ENCODE measurements at places on chromosomes 2 and 18.
A peak's percentile ranks its signal among the peaks of the same experiment; 100 is the strongest.

GRCh38 chr2:31057691-31058090 is 80.5 kb downstream of the GALNT14 start:
- no peak for DNase-seq

GRCh38 chr18:56188529-56189275 is 449.7 kb downstream of the TXNL1 start:
- DNase-seq: no peak

DNA sequence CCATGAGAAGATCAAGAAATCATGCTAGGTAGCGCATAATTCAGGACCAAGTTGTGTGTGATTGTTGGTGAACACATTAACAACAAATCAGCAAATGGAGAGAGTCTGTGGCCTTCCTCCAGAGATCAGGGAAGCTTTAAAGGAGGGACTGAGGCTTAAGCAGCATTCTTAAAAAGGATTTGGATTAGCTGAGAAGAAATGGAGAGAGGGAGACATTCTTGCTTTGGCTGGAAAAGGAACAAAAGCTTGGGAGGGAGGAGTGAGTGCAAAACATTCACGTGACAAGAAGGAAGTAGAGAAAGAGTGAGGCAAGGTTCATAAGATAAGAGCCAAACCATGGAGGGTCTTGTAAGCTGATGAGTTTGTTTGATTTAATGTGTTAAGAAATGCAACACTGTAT is 75.6 kb downstream of the SRD5A2 start:
- DNase-seq: no peak

GRCh38 chr18:22173221-22173927 is 4.0 kb downstream of the GATA6 start:
- DNase-seq: no peak

DNA sequence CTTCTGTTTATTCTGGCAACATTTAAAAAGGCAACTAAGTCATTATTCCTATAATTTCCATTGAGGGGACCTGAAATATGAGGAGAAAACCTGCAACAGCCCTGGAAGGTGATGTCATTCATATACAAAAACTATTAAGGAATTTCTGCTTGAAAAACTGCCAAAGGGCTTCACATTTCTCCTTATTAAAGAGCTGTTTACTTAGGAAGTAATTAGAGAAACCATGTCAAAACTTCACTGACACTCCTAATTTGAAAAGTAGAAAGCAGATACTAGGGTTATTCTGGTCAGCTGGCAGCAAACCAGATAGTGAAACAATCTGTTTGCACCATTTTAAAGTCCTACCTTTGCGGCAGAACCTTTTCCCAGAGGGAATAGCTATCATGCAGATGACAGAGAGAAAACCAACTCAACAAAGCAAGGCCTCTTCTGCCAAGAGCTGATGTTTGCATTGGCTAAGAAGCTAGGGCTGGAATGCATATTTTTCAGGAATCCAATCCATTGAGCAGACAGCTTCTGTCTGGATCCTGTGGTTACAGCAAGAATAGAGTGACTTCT is 592.2 kb upstream of the SYT4 start:
- DNase-seq: no peak

DNA sequence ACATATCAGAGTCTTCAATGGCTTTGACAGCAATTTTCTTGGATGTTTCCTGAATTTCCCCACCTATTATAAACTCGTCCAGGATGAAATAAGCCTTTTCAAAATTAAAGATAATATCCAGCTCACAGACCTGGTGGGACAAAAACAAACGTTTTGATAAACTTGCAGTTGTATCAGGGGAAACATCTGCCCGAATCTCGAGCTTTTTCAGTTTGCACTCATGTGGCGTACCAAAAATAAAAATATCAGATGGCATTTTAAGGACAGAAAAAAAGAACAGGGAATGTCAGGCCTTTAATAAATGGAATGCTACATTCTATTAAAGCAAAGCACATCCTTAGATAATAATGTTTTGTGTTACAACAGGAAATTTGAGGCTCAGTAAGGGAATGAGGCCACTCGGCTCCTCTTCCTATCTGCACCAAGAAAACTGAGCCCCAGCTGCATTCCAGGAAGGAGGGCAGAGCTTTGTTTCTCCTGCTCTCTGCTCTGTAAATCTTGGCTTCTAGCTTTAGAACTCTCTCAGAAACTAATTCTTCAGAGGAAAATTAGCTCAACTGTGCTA is 72.1 kb downstream of the AP1S3 start:
- no peak for DNase-seq

DNA sequence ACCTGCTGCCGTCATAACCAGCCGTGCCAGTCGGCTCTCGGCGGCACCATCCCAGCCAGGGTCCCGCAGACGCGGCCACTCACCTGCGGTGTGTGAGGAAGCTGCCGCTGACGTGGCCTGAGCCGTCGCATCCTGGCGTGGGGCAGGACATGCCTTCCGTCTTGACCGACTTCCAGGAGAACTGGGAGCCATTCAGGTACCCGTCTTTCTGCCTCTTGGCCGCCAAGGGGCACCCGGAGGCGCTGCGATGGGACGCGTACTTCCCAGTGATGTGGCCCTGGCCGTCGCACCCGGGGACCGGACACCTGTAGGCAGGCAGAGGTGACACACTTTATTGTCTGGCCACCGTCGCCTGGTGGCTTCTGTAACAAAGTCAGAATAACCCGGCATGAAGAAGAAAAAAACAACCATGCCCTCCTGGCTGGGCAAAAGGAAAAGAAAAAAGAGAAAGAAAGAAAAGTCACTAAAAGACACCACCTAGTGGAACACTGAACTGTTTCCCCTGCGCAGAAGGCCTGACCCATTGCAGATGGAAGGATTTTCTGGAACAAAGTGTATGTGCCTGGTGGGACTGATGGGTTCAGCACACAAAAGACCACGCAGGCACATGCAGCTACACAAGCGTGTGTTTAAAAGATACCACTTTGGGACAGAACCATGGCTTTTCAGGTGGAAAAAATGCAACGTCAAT is 94.9 kb upstream of the PXDN start:
- DNase-seq: no peak

GRCh38 chr18:4077204-4077603 is 377.9 kb downstream of the DLGAP1 start:
- no peak for DNase-seq

- no peak for DNase-seq
These were observed 13.7 kb downstream of the TET3 start for GRCh38 chr2:73998451-73998850.

DNA sequence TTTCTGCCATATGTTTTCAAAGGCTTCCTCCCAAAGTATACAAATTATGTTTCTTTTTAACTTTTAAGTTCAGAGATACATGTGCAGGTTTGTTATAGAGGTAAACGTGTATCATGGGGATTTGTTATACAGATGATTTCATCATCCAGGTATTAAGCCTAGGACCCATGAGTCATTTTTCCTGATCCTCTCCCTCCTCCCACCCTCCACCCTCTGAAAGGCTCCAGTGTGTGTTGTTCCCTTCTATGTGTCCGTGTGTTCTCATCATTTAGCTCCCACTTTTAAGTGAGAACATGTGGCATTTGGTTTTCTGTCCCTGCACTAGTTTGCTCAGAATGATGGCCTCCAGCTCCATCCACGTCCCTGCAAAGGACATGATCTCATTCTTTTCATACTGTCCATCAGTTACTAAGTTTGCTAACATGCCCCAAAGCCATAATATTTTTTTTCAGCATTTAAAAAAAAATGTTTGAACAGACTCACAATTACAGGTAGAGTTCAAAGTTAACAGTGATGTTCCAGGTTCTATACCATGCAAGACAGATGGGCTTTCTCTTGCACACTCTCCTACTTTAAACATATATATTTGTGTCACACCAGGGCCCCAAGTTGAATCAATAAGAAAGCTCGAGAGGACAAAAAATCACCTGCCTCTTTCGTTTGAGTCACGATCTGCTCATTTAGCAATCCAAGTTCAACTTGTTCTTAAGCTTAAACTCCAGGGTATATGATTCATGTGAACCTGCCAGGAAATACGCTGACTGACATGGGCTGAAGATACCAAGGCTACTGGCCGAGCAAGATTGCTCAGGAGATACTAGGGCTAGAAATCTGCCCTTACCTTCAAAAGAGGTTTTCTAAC is 77.6 kb downstream of the AP1S3 start:
- DNase-seq: no peak

DNA sequence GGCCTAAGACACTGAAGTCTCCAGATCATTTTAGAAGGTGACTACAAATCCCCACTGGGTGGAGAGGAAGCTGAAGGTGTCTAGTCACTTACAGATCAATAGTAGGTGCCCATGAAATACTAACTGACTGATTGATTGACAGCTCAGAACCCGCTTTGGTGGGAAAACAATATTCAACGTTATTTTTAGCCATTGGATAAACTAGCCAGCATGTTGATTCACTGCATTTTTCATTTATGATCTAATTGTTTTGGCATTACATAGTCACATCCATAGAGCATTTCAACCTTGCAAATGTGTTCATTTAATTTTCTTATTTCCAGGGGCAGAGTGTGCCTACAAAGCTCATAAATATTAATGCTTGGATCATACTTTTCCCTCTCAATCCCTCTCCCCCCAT is 162.3 kb downstream of the MREG start:
- DNase-seq: no peak

- DNase-seq: no peak
These were observed 162.4 kb downstream of the SMAD7 start for GRCh38 chr18:48788373-48788772.

GRCh38 chr2:232389327-232389726 is 10.8 kb downstream of the ALPP start:
- DNase-seq: peak; percentile 46

- DNase-seq: no peak
These were observed 101.2 kb downstream of the ZNF236 start for GRCh38 chr18:76923485-76924085.

DNA sequence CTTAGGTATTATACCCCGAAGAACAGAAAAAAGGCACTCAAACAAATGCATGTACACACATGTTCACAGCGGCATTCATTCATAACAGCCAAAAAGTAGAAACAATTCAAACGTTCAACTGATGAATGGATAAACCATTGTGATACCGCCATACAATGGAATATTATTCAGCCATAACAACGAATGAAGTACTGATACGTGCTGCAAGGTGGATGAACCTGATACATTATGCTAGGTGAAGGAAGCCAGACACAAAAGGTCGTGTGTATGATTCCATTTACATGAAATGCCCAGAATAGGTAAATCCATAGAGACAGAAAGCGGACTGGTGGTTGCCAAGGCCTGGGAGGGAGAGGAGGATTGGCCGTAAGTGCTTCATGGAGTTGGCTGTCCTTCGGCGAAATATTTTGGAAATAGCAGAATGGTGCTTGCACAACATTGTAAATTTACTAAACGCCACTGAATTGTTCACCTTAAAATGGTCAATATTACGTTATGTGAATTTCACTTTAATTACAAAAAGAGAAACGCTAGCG is 750 bp upstream of the RMP24 start:
- DNase-seq: no peak

- no peak for DNase-seq
These were observed 43.0 kb downstream of the TNFRSF11A start for GRCh38 chr18:62368100-62368499.

GRCh38 chr18:9337873-9338272 is 3.3 kb downstream of the TWSG1 start:
- DNase-seq: no peak

DNA sequence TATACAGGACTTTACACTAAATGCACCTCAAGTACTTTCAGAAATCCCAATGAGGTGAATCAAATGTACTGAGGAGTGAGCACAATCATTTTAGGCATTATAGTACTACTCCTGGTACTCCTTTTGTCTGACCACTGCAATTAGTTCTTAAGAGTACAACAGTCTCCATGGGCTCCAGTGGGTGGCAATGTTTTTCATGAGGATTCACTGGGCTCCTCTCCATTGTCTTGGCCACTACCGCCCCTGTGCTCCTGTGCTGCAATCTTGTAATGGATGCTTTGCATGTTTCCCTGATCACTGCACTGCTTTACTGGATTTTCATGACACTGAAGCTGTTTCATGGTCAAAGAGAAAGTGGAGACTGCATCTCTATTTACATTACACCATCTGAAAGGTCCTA is 268.5 kb upstream of the ZSWIM2 start:
- DNase-seq: no peak

GRCh38 chr2:11305338-11305737 is 39.1 kb downstream of the ROCK2 start:
- DNase-seq: no peak

GRCh38 chr2:145623136-145623535 is 1103.2 kb upstream of the ZEB2 start:
- DNase-seq: no peak

GRCh38 chr2:144507441-144508171 is 12.3 kb downstream of the ZEB2 start:
- no peak for DNase-seq

GRCh38 chr18:48270929-48271328 is 138.3 kb downstream of the ZBTB7C start:
- no peak for DNase-seq

- DNase-seq: no peak
These were observed 949 bp downstream of the MYOM1 start for GRCh38 chr18:3218819-3219218.

DNA sequence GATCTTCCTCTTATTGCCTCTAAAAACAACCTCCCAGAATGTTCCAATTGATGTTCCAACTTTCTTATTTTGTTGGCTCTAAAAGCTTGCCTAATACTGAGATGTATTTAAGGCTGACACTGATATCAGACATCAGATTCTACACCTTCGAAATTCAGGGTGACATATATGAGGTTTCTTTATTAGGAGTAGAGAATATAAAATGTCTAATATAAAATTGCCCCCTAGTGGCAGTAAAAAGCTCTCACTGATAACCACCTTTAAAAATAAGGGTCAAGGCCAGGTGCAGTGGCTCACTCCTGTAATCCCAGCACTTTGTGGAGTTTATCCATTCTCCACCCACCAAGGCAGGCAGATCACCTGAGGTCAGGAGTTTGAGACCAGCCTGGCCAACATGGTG is 789.7 kb upstream of the SLC39A10 start:
- no peak for DNase-seq

DNA sequence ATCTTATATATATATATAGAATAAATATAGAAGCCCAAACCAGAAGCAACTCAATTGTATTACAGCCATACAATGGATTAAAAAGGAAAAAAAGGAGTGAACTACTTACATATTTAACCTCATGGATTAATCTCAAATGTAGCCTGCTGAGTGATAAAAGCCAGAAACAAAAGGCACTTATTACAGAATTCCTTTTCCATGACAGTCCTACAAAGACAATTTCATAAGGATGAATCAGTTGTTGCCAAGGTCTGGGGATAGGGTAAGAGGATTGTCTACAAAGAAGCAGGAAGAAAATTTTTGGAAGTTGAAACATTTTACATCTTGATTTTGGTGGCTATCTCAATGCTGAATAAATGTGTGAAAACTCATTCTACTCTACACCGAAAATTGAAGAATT is 103.9 kb upstream of the DCC start:
- DNase-seq: no peak

DNA sequence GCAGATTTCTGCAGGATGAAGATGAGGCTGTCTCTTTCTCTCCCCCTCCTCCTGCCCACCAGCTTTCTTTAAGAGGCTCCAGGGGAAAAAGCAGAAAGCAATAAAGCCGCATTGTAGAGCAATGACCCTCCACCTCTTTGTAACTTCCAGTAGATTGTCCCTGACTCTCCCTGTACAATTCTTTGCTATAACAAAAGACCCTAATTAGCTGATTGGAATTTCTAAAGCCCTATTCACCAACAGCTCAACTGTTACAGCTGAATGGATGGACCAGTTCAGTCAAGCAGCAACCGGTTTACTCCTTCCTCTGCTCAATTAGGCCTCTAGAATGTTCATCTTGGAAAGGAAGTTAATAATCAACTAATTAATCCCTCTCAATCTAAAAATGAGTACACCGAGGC is 301.0 kb downstream of the STK39 start:
- DNase-seq: no peak

Measured in HS-27A (cell line).